ENCODE measurements at places on chromosomes 11 and 22.
A peak's percentile ranks its signal among the peaks of the same experiment; 100 is the strongest.

DNA sequence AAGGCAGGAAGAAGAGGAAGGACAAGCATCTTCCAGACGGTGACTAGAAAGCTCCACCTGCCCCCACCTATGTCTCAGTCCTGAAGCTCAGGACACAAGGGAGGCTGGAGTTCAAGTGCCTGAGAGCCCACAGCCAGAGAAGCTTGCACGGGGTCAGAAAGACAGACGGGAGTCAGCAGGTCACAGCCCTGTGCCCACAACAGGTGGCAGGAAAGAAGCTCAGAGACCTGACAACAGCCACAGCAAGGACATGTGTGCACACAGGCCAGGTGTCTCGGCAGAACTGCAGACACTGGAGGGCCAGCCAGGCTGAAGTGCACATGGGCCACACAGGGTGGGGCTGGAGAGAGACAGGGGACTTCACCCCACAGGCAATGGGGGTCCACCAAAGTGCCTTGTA is 37.2 kb upstream of the MOB2 start:
- peak; percentile 31 for DNase-seq

GRCh38 chr11:10701982-10702381 is 8.4 kb upstream of the IRAG1 start:
- no peak for DNase-seq

DNA sequence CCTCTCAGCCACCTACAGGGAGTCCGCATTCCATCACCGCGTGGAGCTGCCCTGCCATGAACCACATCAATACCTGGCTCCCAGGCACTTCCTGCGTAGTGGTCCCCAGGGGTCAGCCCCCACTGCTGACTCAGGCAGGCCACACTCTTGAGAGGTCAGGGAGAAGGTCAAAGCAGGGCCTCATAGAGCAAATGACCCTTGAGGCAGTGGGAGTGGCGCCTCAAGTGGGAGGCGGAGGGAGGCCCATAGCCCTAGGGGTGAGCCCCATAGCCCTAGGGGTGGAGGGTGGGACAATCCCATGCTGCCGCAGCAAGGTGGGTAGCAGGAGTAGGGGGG is 5.0 kb downstream of the PRDX5 start:
- DNase-seq, result no peak

DNA sequence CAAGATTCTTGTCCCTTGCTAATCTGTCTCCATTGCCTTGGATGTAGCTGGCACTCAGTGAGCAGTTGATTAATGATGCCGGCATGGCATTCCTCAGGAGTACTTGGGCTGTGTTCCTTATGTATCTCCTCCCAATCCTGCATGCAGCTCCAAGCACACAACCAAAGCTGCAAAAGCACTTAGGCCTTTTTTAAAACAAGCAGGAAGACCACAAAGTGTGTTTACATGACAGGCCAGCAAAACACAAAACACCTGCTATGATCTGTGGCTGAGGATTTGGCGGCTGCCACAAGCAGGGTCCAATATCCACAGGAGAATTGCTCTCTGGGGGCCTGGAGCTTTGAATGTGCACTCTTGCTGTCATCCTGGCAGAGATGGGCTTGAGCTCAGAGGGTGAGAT is 8.9 kb downstream of the ABTB2 start:
- no peak for DNase-seq

GRCh38 chr22:47435204-47435487 is 672.7 kb downstream of the TBC1D22A start:
- no peak for DNase-seq

DNA sequence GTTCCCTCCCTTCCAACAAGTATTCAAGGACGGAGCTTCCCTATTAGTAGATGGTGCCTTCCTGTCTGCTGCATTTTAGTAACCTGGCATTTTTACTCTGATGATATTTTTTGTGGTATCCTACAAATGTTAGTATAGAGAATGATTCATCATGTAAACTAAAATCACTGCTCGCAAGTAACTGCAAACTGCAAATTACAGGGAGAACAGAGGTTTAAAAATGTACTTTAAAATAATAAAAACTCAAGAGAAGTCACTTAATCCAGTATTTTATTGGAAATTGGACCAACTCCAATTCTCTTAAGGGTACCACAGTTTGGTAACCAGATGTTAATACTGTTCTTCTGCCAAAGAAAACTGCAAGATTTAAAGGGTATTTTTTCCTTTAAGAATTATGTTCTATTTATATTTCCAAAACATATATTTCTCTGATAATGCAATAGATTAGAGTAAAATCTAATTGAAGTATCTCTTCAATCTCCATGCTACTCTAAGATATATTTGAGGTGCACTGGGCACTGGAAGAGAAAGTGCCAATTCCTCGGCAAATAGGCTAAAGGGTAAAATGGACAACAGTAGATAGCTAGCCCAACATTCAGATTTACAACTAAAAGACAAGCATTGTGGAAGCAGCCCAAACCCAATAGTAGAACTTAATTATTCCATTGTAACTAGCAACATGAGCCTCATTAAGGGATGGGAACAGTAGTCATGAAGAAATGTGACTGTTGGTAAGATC is 298.0 kb downstream of the TTC28 start:
- no peak for DNase-seq

DNA sequence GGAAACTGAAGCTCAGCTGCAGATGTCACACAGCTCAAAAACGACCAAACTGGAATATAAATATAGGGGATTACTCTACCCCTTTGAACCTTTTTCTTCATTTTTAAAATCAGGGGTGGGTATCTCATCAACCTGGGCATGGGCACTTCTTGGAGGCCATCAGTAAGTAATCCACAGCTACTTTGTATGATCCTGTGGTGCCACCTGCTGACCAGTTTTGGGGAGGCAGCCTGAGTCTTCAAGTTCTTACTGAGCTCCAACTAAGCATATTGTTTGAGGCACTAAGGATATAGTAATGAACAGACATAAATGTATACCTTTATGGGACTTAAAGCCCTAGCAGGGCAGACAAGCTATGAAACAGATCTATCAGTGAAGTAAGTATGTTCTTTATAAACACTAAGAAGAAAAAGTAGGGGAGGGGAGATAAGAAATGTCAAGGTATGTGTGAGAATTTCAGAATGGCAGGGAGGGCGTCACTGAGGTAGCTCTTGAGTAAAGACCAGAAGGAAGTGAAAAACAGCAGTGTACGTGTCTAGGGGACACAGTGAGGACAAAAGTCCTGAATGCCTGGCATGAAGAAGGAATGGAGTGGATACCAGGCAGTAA is 18.4 kb downstream of the TUB start:
- peak; percentile 41 for DNase-seq

- no peak for DNase-seq
Observed at GRCh38 chr22:35986088-35986487, 42.5 kb downstream of the RBFOX2 start.

DNA sequence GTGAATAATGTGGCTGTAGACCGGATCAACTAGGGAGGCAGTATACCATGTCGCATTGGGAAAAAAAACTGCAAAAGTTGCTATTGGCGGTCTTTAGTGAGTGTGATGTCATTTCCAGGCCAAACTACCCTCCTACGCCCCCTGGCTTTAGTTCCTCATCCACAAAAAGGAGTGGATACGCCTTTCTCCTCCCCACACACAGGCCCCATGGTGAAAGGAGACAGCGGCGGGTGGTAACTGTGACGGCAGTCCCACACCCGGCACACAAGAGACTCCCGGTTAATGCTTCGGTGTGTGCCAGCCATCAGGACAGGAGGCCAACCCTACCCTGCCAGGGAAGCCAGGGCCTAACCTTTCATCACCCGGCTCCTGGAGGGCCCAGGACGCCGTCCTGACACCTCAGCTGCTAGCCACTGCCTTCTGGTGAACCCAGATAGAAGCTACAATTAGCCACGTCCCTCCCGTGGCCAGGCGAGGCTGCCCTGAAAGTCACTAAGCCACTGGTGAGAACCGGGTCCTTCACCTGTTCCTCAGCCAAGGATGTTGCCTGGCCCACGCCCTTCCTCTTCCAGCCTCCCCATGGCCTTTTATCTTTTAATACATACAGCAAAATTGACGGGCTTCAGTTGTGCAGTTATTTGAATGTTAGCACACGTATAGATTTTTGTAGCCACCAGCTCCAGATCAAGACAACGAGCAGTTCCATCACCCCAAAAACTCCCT is 10.8 kb downstream of the TP53I11 start:
- no peak for DNase-seq

DNA sequence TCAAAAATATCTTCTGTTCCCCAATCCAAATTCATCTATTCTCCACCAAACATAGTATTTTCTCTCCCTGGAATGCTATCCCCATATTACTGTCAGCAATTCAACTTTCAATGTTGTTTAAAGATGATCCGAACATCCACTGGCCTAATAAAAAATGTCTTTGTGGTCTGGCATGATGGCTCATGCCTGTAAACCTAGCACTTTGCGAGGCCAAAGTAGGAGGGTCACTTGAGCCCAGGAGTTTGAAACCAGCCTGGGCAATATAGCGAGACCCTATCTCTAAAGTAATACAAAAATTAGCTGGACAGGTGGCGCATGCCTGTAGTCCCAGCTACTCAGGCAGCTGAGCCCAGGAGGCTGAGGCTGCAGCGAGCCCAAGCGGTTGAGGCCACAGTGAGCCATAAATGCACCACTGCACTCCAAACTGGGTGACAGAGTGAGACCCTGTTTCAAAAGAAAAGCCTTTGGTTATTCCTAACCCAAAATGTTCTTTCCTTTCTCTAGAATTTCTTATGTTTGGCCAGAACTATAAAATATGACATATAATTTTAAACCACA is 29.8 kb downstream of the SIK3 start:
- DNase-seq, result no peak

GRCh38 chr11:60127311-60127811 is 38.9 kb downstream of the MS4A2 start:
- no peak for DNase-seq

- no peak for DNase-seq
Observed at GRCh38 chr11:108985945-108986279, 321.0 kb downstream of the DDX10 start.

GRCh38 chr11:133727774-133728173 is 117.5 kb downstream of the SPATA19 start:
- DNase-seq, result no peak

- DNase-seq, result no peak
Observed at GRCh38 chr22:41775338-41775737, 25.1 kb upstream of the CCDC134 start.

DNA sequence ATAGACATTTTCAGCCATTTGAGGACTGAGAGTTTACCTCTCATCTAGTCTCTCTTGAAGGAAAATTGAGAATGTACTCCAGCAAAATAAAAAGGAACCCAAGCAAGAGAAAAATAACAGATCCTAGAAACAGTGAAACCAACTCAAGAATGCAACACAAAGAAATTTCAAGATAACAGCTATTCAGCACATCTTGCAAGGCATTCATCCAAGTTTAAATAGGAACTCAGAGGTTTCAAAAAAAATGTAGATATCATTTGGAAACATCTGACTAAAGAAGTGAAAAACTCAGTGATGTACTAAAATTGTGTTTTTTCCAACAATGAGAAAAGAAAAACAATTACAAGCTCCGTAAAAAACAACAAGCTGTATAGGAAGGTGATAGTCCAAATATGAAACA is 76.4 kb downstream of the TMEM135 start:
- DNase-seq, result no peak

DNA sequence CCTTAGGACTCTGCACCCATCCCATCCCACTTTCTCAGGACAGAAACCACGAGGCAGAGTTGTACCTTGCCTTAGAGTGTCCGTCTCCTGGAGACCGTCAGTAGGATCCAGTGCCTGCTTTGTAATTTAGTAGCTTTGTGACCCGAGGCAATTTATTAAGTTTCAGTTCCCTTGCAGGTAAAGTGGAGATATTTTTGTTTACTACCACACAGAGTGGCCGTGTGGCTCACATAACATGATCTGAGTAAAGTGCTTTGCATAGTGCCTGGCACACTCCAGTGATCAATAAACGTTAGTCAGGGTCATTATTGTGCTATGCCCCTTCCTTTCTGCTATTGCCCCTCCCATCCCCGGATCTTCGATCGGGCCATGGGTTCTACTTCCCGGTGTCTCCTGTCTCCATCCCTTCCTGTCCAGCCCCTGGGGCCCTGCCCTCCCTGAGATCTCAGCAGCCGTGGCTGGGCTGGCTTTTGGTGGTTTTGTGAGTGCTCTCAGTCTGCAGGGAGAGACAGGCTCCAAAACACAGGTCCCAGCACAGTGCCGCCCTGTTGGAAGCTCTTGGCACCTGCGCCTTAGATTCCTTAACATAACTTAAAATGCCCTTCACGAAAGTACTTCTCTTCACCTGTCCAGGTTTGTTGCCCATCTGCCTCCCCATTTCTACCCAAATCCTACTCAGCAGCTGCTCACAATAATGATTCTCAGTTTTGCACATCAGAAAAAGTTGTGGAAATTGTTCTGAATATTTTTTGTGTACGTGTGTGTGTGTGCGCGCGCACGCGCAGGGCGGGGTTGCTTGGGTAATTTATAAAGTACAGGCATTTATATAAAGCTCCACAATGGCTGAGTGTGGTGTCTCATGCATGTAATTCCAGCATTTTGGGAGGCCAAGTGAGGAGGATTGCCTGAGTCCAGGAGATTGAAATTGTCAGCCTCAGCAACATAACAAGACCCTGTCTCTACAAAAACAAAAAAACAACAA is 753.7 kb downstream of the NTM start:
- DNase-seq, result peak; percentile 10

DNA sequence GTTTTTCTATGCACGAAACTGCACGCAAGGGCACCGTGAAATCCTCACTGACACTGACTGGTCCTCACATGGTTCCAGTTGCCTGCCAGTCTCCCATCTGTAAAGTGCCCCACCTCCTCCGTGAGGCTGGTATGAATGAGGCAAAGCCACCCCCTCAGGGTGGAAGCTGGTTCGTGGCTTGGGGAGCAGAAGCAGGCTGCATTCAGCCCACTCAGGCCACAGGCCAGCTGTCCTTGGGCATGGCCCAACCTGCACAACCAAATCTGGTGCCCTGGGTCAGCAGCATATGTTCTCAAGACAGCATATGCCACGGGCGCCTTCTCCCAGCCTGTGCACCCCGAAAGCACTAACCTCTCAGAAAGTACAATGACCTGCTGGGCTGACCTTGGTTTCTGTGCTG is 29.3 kb downstream of the SERPINH1 start:
- DNase-seq, result no peak

- no peak for DNase-seq
Observed at GRCh38 chr22:24772493-24773220, 1.9 kb downstream of the PIWIL3 start.

DNA sequence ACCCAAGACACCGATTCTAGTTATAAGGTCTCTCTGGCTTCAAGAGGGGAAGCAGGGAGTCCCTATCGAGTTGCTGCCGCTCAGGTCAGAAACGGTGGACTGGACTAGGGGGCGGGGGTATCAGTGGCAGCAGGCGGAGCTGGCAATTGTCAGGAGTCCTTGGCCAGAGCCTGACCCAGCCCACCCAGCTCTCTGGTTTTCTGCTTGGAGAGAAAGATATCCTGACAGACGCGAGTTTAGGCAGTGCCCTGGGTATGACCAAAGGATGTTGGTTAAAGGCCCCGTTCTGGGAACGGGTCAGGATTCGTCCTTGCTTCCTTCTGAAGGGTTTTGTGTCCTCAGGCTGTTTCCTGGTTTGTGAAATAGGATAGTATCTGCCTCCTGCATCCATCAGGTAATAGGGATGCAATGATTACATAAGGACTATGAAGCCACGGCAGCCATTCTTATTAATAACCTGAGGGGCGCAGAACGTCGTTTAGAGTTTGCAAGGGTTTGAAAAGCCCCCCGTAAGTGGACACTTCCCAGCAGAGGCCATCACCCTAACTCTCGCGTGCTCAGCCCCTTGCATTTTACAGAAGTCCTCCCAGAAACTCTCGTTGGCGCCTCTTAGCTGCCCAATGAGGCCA is 700 bp upstream of the DEPDC5 start:
- DNase-seq, result no peak

All from germinal center (tissue), 1 donor.